ENCODE measurements at places on chromosomes 5 and 9.
A peak's percentile ranks its signal among the peaks of the same experiment; 100 is the strongest.

GRCh38 chr5:5467737-5468136 is 45.3 kb downstream of the ICE1 start:
- DNase-seq: no peak

DNA sequence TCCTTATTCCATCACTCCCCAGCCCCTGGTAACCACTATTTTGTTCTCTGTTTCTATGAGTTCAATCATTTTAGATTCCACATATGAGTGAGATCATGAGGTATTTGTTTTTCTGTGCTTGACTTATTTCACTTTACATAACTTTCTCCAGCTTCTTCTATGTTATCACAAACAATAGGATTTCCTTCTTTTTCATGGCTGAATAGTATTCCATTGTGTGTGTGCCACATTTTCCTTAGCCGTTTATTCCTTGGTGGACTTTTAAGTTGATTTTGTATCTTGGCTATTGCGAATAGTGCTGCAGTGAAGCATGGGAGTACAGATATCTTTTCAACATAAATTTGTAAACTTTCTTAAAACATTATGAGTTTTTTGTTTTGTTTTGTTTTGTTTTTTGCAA is 15.1 kb downstream of the SYK start:
- no peak for DNase-seq

- DNase-seq: peak; percentile 17
Measured at GRCh38 chr5:88729084-88729828, 153.7 kb downstream of the MEF2C start.

DNA sequence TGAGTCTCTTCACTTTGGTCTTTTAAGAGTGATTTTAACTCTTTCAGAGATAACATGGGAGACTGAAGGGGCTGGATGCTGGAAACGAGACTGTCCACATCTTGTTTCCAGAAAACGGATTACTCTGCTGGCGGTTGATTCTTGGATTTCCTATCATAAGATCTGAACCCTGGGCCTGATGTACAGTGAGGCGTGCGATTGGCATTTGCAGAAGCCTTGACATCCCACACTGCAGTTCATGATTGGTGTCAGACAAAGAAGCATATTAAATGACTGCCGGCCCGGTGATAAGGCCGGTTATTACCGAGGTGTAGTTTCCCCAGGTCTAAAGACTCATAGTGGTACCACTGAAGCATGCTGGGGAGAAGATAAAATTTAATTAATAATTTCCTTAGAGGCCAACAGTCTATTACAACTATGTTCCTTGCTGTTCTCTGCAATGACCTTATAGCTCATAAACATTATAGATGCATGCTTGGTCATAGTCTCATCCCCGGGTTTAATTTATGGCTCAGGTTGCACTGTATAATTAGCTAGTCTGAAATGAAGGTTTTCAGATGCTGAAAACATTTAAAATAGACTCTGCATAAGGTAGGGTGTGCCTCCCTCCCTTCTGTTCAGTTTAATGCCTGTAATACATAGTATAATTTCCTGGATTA is 99.2 kb downstream of the PPP2R2B start:
- no peak for DNase-seq

- DNase-seq: no peak
Measured at GRCh38 chr9:5947912-5948311, 57.2 kb downstream of the MLANA start.

- DNase-seq: no peak
Measured at GRCh38 chr5:59104400-59105127, 521.7 kb downstream of the RAB3C start.

GRCh38 chr9:19156805-19157204 is 29.5 kb upstream of the PLIN2 start:
- DNase-seq: no peak

- no peak for DNase-seq
Measured at GRCh38 chr9:88530051-88530450, 4.9 kb upstream of the NXNL2 start.

DNA sequence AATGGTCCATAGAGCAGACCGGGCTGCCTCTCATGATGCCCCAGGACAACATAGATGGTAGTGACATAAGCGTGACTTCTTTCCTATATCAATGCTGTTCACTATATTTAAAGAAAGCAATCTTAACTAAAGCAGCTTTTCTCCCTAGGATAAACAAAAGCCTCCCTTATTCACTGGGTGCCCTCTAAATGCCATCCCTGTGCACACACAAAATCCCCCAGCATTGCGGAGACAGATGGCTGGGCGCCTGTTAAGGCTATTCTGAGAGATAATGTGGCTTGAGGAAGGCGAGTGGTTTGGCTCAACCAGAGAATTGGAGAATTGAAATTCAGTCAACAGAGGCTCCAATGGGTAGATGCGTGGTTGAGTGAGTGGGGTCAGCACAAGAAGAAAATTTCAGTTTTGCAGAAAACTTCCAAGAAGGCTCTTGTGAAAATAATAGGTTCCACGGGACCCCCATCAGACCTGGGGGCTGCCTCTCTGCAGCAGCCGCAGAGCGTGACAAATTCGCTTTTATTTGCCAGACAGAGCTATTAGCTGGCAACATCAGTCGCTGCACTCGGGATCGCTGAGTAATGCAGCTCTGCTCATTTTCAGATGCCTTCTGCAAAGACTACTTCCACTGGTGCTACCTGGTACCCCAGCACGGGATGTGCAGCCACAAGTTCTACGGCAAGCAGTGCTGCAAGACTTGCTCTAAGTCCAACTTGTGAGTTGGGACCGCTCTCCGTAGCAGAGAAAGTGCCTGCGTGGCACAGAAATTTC is 103.9 kb upstream of the ICE1 start:
- DNase-seq: no peak

GRCh38 chr5:125465703-125466102 is 719.3 kb upstream of the ZNF608 start:
- no peak for DNase-seq

DNA sequence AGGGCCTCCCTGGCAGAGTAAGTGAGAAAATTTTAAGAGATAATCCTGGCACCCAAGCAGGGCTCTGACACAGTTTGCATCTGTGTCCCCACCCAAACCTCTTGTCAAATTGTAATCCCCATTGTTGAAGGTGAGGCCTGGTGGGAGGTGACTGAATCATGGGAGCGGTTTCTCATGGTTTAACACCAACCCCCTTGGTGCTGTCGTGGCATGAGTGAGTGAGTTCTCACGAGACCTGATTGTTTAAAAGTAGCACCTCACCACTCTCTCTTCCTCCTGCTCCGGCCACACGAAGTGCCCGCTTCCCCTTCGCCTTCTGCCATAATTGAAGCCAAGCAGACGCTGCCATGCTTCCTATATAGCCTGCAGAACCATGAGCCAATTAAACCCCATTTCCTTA is 80.1 kb downstream of the FBXW11 start:
- DNase-seq: no peak

DNA sequence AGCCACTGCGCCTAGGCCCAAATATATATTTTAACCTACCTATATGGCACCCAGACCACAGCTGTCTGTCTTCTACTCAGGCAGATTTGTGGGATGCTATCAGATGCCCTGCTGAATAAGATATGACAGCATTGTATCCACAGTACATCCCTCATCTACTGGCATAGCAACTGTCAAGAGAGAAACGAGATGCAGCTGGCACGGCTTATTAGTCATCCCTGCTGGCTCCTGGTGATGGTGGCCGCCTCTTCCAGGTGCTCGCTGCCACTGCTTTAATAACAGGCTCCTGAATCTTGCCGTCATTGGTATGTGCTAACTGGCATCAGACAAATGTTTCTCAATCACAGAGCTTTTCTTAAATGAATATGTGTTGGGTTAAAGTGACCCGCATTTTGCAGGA is 34.0 kb downstream of the B4GALT1 start:
- no peak for DNase-seq

DNA sequence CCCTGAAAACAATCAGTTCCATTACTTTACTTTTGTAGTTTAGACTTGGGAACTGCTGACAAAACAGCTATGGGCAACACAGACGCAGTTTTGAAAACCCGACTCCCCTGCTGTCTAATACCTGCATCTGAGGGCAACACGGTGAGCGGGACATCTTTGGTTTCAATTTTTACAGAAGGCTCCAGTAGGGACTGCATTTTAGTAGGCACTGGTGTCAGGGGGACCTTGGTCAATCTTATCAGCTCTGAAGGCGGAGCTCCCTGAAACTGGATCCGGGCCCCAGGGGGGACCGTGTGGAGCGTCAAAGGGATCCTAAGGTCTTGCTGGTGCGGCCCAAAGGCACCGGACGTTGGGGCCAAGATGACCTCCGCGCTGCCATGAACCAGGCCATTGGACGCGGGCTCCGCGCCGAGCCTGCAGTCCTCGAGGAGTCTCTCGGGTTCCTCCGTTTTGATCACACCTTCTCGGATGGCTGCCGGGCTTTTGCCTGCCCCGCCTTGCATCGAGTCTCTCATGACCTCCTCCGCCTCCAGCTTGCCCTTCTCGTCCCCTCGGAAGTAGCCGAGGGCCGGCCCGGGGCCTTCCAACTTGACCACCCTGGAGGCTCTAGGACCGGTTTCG is 1.1 kb downstream of the SOX30 start:
- no peak for DNase-seq

DNA sequence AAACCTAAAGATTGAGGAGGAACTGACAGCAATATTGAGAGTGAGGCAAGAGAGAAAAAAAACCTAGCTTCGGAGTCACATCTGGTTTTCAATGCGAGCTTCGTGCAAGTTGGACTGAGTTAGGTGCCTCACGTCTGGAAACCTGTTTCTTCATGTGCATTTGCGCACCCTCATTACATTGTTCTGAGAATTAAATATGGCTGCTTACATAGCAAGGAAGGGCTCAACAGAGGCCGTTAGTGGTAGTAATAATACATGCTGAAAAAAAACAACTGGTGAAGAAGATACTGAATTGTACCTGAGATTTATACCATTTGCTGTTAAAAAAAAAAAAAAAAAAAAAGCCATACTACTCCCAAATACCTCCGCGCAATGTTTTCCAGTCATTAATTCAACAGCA is 18.6 kb downstream of the DNAJA1 start:
- DNase-seq: no peak

DNA sequence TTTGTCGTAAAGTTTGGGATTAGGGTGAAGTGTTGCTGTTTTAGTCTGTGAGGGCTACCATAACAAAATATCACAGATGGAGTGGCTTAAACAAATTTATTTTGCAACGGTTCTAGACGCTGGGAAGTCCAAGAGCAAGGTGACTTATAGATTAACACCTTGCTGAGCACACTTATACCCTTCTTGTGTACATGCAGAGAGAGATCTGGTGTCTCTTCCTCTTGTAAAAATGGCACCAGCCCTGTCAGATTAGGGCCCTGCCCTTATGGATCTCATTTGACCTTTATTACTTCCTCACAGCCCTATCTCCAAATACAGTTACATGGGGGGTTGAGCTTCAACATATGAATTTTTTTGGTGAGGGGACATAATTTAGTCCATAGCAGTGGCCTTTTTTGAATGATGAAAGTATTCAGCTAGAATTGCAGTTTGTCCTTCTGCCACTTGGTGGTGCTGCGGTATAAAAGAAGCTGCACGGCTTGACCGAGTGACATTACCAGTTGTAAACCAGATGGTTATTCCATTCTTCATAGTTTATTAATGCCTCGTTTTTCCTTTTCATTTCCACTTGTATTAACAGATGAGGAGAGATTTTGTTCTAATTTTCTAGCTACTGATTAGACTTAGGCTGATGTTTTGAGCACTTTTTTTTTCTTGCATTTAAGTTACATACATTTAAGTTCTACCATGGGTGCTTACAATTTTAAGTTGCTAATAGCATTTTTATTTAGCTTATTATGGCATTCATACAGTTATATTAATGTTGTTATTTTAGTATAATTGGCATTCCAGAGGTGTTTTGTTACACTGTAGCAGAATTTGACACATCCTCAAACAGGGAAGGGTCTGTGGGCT is 19.4 kb downstream of the DCP2 start:
- peak; percentile 58 for DNase-seq

GRCh38 chr9:134408389-134408788 is 82.1 kb downstream of the RXRA start:
- no peak for DNase-seq

DNA sequence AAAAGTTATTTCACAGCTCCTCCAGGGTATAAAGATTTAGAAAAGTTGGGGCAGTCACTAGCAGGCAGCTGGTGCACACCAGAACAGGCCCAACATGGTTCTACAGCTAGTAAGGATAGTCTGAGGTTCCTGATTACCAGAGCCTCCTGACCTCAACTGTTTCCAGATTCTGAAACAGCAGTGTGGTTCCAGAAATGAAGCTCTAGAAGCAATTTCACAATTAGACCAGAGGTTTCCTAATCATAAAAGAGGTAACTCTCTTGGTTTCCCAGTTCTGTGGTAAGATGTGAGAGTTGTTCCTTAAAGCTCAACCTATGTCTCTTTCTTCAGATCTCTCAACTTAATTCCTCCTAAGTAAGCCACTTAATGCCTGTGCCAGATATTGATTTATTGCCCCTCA is 11.9 kb downstream of the AGTPBP1 start:
- DNase-seq: no peak

GRCh38 chr9:21833090-21833801 is 30.8 kb downstream of the MTAP start:
- no peak for DNase-seq

DNA sequence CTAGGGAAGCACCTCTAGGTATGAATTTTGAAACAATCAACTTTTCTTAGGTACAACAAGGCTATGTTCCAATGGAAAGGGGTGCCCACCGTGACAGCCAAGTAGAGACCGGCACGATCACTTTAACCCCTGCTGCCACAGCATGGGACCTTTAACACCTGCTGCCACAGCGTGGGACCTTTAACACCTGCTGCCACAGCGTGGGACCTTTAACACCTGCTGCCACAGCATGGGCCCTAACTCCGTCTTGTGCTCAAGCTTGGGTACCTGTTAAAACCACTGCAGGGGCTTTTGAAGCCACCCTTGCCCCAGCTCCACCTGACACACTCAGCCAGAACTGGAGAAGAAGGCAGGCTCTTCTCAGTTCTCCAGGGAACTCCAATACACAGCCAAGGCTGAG is 18.2 kb upstream of the MXD3 start:
- no peak for DNase-seq

- DNase-seq: no peak
Measured at GRCh38 chr5:84436866-84437265, 52.2 kb upstream of the EDIL3 start.

GRCh38 chr5:14946815-14947620 is 75.4 kb upstream of the ANKH start:
- DNase-seq: no peak

DNA sequence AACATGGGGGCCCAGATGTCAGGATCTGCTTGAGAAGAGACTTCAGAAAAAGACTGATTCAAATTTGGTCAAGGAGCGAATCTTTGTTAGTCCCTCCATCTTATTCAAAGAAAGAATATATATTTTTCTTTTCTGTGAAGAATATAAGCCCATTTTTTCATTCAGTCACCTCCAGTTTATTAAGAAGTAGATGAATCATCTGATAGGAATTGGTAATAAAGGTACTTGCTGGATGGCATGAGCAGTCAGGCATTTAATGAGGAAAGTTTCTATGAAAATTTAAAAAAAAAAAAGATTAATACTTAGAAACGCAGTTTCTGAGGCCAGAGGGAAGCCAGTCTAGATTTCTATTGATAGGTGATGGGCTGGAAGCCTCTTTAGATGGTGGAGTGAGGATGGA is 373.1 kb upstream of the SMC2 start:
- no peak for DNase-seq

Data from activated T-helper 9 cell treated with anti-CD3 and anti-CD28 coated beads, Interleukin-2, amount 50 U/mL, for 16 hours (primary cell).